ENCODE measurements at places on chromosomes 16 and 17.

DNA sequence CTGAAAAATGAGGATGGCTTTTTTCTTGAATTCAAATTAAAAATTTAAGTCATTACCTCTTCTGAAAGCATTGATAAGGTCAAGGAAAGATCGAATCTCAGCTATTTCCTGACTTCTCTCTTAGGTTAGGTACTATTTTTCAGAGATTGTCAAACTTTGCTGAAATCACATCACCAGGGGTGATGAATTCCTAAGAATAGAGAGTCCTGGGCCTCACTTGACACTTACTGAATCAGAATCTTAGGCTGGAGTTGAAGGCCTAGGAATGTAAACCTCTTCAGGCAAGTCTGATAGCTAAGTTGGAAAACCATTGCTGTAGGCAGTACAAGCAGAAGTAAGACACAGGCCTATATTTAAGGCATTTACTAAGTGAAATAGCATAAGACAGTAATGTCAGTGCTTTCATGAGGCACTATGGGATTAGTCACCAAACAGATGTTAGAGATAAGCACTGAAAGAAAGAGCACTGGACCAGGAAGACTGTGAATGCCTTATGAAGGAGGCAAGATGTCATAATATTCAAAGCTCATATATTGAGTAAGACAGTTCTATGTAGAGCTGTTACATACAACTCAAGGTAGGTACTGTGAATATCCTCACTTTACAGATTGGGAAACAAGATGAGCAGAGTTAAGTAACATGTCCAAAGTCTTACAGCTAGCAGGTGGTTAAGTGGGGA, 21.5 kb downstream of the DCAF7 start:
- DNase-seq: no peak

DNA sequence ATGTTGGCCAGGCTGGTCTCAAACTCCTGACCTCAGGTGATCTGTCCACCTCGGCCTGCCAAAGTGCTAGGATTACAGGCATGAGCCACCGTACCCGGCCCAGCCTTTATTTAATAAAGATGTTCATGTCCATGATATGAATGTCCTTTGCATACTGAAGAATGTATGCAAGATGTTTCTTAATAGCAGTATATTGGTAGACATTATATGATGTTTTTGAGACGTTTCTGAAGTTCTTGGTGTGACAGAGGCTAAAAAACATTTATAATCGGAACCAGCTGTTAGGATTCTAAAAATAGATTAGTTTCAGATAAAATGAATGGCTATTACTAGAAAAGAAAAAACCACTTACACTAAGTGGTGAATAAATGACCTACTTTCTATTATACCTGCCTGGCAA, 11.8 kb downstream of the PDZD9 start:
- DNase-seq: no peak

DNA sequence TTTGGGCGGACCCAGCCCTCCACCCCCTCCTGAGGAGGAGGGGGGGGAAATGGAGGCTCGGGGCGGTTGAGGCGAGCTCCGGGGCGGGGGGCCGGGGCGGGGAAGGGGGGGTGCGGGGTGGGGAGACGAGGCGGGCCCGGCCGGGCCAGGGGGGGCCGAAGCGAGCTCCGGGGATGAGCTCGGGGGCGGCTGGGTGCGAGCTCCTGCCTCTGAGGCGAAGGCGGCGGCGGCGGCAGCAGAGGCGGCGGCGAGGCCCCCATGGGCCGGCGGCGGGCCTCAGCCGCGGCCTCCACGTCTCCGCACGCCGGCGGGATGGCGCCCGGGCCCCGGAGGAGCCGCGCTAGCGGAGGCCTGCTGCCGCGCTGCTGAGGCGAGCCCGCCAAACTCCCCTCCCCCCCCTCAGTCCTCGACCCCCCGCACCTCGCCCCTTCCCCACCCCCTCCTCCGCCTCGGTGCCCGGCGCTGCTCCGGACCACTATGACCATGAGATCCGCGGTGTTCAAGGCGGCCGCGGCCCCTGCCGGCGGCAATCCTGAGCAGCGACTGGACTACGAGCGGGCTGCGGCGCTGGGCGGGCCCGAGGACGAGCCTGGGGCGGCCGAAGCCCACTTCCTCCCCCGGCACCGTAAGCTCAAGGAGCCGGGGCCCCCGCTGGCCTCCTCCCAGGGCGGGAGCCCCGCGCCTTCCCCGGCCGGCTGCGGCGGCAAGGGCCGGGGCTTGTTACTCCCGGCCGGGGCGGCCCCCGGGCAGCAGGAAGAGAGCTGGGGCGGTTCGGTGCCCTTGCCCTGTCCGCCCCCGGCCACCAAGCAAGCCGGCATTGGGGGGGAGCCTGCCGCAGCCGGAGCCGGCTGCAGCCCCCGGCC, 596 bp downstream of the MSL1 start:
- peak; percentile 55 for DNase-seq

DNA sequence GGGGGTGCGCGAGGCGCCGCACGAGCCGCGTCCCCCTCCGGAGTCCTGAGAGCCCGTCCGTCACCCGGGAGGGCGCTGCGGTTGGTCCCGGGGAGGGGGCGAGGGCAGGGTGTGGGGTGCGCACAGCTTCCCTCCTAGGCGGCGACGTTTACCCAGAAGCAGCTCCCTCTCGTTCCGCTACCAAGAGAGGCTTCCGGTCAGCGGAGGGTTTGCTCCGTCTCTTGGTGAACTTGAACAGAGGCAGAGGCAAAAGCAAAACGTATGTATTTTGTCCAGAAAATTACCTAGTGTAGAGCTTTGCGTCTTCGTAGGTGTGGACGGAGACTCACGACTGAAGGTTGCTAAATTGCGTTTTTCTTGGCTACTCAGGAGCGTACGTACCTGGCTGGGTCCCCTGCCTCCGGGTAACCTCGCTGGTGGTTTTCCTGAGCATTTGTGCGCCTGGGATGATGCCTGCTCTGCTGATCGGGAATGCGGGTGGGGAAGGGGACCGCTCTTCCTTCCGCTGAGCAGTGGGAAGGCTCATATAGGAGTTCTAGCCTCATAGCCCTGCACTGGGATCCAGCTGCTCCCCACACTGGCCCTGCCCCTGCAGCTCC, 833 bp downstream of the WSCD1 start:
- peak; percentile 10 for DNase-seq

- peak; percentile 37 for DNase-seq
These were observed 4.1 kb downstream of the MAP2K3 start for GRCh38 chr17:21288571-21289017.

DNA sequence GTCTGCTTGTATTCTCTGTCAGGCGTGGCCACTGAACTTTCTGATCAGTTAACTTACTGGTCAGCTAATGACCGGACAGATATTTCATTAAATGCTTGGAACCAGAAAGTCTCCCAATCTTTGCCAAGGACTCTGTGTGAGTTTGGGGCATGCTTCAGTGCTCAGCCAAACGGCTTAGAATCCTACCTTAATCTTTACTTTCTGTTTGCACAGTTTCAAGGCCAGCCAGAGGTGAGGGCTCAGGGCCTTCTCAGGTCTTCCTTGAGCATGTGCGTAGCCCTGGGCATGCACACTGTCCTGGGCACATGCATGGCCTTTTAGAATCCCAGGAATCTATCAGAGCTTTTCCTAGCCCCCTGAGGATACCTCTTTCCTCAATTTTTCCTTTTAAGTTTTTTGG, 230.1 kb downstream of the RAB11FIP4 start:
- no peak for DNase-seq

- DNase-seq: peak; percentile 62
These were observed at the start of gene TEKT1 for GRCh38 chr17:6831661-6832263. Gene TEKT1 (minus strand): TSS chr17:6831729. CDS start chr17:6830376, 1,353 bp downstream.

GRCh38 chr16:81469710-81470535, 25.3 kb downstream of the CMIP start:
- no peak for DNase-seq

- DNase-seq: no peak
These were observed 15.5 kb downstream of the UNC13D start for GRCh38 chr17:75828741-75829140.

- DNase-seq: no peak
These were observed 544.8 kb upstream of the EEF2KMT start for GRCh38 chr16:5642436-5642835.

All from RPMI8226 (cell line).